ENCODE measurements at places on chromosomes 3 and 15.

DNA sequence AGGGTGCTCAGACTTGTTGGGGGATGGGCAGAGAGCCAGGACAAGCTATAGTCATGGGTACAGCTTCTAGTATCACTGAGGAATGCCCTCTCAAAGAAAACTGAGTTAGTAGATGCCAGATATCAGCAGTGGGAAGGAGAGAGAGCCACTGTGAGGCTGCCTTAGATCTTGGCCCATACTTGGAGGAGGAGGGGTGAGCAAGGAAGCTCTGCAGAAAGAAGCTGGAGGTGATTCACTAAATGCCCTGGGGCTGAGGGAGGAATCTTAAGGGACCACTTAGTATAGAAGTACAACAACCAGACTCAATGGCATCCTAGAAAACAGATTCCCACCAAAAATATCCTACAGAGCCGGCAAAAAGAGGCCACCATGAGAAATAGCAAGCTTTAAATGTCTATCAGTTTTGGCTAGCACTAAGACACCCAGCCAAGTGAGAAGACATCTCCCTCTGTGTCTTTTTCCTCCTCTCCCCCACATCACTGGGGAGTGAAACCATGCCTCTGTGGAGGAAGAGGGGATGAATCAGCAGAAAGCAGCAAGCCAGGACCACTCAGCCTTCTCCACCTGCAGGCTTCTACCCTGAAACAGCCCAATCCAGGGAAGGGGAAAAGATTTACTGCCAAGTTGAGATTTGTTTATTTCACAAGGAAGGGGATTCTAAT lies 282.5 kb upstream of the STT3B start:
- no peak for DNase-seq

GRCh38 chr3:41572092-41572491 lies 372.8 kb downstream of the CTNNB1 start:
- no peak for DNase-seq

DNA sequence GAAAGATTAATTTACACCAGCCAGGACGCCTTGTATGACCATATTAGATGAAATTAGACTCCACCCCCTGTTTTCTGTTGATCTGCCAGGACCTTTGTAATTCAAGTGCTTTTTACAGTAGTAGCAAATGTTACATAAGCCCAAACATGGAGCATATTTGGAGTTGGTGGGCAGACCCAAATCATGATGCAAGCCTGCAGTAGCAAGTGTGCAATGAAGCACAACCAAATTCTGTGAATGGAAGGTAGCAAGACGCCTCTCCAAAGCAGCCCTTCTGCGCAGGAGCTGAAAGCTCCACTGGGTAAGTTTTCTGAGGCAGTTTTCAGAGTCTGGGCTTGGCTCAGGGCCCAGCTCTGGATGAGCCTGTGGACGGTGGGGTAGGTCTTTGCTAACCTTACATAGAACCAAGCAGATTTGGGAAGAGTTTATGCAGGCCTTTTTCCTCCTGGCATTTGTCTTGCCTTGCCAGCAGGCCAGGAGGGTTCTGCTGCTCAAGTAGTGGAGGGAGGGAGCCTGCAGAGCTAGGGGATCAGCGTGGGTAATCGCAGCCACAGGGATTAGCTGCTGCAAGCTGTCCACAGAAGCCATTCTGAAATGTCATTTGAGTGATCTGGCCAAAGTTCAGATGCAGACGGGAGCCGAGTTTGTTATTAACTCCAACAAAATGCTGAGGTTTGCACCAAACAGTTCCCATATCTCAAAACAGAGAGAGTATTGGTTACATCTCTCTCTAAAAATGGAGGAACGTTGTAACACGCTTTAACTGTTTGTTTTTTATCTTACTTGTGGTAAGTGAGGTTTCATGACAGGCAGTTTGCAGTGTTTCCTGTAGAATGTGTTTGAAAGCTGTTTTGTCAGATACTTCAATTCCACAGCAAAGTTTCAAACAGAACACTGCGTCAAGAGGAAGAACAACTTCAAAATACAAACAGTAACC lies 55.4 kb downstream of the PSMD6 start:
- peak; percentile 51 for DNase-seq

GRCh38 chr15:62547584-62547983 lies 382.5 kb upstream of the C2CD4B start:
- DNase-seq, result no peak

DNA sequence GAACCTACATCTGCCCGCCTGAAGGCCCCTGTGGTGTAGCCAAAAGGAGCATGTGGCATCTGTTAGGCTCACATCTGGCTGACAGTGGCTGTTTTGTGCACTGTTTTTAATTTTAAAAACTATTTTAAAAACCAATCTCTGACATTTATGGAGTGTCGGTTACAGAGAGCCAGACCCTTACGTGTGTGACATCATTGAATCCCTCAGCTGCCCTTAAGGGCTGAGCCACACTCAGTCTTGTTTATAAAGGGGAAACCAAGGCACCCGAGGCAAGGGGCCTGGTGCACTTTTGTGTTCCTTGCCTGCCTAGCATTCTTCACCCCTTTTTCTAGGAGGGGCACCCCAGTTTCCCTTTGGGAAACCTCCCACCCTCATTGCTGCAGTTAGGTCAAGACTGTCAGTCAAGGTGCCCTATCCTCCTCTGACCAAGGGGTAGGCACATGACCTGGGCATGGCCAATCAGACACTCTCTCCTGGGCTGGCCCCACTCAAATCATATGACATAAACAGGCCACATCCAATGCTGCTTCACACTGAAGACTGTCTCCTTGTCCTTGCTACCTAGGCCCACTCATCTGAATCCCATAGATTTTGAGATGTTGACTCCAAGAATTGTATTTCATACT lies 105.3 kb downstream of the LSM3 start:
- DNase-seq, result no peak

Measured in CD4-positive, alpha-beta T cell treated with Interleukin-6 for 4 hours (primary cell).